ENCODE measurements at places on chromosomes 6 and 20.

DNA sequence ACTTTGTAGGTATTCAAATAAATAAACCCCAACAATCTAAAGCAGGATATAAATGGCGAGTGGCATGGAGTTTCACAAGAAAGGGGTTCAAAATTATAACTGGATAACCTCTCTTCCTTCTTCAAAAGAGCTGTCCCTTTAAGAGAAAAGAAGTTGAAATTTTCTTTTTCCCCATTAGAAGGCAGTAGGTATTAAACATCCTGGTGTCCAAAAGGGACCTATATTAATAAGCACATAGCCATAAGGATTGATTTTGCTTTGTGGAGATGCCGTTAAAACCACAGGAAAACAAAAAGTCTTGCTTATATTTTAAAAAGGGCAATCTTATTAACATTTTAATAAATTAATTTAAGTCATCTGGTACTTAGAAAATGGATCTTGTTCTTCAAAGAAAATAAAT is 76.5 kb downstream of the LYRM4 start:
- DNase-seq = no peak

DNA sequence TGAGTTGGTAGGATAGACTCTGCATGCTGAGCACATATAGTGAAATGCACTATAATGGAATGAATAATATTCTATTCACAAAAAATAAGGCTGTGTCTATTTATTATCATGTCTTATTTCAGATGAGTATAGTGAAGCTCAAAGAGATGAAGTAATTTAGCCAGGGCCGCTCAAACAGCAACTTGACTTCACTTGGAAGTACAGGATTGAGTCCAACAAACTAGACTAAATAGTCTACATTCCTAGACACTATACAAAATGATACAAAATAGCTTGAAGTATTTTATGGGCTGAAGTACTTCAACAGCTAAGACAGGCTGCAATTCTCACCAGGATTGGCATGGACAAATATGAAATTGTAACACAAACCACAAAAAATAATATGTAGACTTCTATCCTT is 144.5 kb upstream of the DST start:
- DNase-seq = no peak

DNA sequence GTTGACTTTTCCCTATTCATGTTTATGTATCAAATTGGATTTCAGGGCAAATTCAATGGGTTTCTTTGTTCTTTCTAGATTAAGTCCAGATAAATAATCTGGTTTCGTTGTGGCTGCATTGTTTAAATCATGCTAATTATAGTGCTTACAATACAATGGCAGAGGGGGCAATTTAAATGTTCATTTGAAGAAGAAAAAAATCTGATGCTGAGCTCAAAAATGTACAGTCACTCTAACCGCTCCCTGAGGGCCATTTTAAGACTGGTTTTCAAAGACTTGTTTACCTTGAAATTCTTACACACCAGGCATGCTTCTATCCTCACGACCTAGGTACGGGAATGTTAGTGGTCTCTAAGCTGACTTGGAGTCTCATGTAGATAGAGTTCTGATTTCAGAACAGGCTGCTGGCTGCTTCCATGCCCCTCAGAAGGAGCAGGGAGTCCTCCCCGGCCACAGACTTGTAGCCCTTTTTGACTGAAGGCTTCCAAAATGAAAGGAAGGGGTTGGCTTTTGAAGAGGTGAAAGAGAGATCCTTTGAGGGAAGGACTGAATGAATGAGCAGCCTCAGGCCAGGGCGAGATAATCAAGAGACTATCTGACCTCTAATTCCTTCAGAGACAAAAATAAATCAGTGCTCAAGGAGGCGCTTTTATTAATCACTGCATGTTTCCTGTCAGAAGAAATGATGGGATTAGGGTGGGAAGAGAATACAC is 86.1 kb upstream of the ZNF217 start:
- no peak for DNase-seq

- no peak for DNase-seq
Observed at GRCh38 chr6:17635568-17635967, 35.5 kb downstream of the FAM8A1 start.

- DNase-seq = no peak
Observed at GRCh38 chr6:116386581-116387299, 16.0 kb downstream of the DSE start.

DNA sequence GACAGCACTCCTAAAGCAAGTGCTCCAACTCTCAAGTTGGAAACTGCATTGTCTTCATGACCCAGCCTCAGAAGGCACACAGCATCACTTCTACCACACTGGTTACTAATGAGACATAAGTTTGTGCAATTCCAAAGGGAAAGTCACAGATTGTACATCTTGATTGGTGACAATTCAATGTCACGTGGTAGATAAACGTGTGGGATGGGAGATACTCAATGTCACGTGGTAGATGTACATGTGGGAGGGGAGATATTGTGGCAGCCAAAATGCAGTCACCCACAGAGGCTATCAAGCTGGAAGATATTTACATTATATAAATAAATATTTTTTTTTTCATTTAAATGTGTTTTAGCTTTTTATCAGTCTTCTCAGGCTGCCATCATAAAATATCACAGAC is 393.3 kb downstream of the KIF16B start:
- no peak for DNase-seq

DNA sequence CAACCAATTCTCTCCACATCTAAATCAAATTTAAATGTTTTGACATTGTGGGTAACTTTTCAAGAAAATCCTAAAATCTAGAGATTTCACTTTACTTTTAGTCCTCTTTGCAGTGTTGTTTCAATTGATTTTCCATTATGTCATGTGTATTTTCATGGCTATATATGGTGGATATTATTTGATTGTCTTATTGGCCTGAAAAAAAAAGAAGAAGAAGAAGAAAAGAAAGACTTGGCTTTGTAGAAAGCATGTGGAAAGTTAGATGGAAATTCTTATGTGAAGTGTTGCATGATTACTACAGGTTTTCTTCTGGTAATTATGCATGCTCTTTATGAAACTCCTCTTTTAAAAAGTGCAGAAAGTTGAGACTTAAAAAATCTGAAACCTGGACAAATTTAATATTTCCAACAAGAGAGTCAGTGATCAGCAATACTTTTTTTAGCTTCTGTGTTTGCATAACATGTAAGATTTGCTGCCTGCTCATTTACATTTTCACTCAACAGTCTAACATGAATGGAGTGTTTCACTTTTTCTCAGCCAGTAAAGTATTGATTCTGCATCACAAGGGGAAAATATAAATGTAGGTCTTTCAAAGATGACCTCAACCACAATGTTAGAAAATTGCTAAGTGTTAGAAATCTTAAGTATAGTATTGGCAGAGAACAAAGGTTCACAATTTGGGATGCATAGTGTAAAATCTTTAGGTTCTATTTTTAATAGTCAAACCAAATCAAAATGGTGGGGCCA is 438.7 kb downstream of the BCKDHB start:
- DNase-seq = no peak

- DNase-seq = no peak
Observed at GRCh38 chr20:56223352-56223751, 25.2 kb upstream of the MC3R start.

DNA sequence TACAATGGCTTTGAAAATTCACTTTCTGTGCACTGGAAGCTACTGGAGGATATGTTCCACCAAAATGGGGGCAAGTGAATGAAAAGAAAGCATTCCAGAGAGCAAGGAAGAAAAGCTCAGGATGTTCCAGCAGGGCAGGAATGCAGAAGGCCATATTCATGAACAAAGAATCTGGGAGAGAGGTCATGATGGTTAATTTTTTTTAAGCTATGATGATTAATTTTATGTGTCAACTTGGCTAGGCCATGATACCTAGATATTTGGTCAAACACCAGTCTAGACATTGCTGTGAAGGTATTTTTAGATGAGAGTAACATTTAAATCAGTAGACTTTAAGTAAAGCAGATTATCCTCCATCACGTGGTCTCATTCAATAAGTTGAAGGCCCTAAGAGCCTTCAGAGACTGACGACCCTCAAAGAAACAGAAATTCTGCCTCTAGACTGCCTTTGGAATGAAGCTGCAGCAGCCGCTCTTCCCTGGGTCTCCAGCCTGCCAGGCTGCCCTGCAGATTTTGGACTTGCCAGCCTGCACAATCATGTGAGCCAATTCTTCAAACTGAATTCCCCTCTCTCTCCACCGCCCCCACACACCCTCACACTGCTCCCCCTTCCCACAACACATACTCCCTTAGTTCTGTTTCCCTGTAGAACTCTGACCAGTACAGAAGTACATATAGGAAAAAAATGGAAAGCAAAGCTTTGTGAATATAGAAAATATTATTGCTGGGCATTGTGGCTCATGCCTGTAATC is 20.1 kb upstream of the GCM1 start:
- no peak for DNase-seq

GRCh38 chr20:31808481-31808880 is 10.7 kb upstream of the MYLK2 start:
- no peak for DNase-seq

GRCh38 chr6:148193063-148193680 is 149.5 kb upstream of the SASH1 start:
- DNase-seq = no peak

- no peak for DNase-seq
Observed at GRCh38 chr6:13838616-13839015, 24.3 kb upstream of the MCUR1 start.

DNA sequence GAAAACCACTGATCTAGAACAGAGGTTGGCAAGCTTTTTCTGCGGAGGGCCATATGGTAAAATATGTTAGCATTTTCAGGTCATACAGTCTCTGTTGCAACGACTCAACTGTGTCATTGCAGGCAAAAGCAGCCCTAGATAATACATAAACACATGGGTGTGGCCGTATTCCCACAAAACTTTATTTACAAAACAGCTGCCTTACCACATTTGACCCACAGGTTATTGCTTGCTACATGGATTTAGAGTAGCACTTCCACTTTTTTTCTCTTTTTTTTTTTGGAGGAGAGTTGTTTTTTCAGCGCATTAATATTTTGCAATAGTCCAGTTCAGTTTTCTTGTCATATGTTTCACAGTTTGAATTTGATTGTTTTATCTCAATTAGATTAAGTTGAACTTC is 2.5 kb upstream of the IGF2R start:
- no peak for DNase-seq

DNA sequence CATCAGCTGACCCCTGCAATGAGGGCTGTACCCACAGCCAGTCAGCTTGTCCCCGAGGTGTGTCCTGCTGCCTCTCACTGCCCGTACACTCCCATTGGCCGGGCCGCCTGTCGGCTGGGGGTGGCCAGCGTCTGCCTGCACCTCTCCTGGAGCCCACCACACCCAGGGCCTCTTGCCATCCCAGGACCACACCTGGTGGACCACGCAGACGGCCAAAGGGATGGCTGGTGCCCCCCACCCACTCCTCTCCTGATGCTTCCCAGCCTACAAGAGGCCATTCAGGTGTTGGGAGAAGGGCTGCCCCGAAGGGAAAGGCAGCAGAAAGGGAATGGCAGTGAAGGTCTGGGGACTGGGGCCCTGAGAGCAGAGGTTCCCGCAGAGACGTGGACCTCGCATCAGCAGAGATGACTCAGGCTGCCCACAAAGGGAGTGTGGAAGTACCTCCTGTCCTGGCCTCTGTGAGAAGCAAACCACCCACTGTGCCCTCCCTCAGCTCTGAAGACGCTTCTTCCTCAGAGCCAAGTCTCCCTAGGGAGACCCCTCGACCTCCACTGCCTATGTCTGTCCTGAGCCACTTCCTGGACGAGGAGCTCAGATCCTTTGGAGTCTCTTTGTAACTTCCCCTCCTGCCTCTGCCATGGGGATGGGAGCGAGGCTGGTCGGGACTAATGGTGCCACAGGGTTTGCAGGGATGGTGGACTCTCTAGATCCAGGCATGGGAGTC is 60.9 kb downstream of the PYGB start:
- DNase-seq = no peak

- DNase-seq = no peak
Observed at GRCh38 chr20:49768204-49769047, 44.2 kb upstream of the SLC9A8 start.

GRCh38 chr6:143528164-143528811 is 16.8 kb upstream of the FUCA2 start:
- no peak for DNase-seq

DNA sequence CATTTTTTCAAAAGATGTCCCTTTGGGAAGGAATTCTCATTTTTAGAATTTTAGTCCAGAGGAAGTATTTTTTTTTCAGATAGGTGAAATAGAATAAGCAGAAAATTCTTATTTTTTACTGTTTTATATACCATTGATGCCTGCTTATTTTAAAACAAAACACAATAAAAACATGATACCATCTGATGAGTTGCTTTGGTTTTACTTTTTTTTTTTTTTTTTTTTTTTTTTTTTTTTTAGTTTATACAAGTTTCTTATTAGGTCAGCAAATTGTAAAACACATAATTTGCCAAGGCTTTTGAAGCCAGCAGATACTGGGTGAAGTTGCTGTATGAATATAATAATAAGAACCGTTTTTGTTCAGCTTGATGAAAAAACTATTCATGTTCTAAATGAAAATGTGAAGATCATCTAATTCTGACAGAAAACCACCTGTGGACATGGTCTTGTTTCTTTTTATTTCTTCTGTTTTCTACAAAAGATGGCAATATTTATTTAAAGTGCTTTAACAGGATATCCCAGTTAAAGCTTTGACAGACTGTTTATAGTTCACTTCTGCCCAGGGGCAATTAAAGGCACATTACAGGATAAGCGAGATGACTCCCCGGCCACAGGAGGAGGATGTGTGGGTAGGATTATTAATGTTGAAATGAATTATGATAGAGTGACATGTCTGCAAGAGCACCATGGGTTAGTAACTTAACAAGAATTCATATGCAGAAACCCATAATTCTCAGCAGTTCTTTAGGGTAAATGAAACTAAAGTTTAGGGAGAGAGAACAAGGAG is 31.1 kb downstream of the MYB start:
- DNase-seq = no peak

- no peak for DNase-seq
Observed at GRCh38 chr6:138596591-138596990, 97.3 kb upstream of the NHSL1 start.

GRCh38 chr6:26016963-26017631 is 54.5 kb downstream of the TRIM38 start:
- no peak for DNase-seq

GRCh38 chr20:20710443-20711315 is 1.8 kb downstream of the RALGAPA2 start:
- DNase-seq = no peak

- no peak for DNase-seq
Observed at GRCh38 chr6:130019326-130020072, 1.1 kb downstream of the L3MBTL3 start.

DNA sequence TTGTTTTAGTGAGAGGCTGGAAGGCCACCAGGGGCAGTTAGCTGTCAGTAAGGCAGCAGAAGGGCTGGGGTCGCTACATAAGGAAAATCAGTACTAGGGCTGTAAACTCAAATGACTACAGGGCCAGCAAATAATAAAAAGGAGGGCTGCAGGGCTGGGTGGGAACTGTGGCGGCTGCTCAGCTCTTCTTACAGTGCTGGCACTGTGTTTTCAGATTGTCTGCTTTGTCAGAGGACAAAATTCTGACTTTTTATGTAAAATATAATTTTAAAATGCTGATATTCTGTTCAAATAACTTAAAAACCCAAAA is 23.2 kb downstream of the HLA-A start:
- no peak for DNase-seq

- no peak for DNase-seq
Observed at GRCh38 chr6:33875696-33876095, 71.9 kb upstream of the MLN start.

GRCh38 chr20:1802385-1803060 is 92.7 kb upstream of the SIRPA start:
- DNase-seq = no peak

- DNase-seq = no peak
Observed at GRCh38 chr6:39599973-39600372, 125.2 kb downstream of the KIF6 start.

GRCh38 chr6:45112711-45113110 is 215.4 kb upstream of the RUNX2 start:
- no peak for DNase-seq

- DNase-seq = peak; percentile 49
Observed at GRCh38 chr20:62642666-62643520, 590 bp downstream of the SLCO4A1 start.
